ENCODE measurements at places on chromosomes 16 and 17. TPM values are rescaled to one million over a fixed set of nuclear protein-coding genes. Genes with fewer than 3 reads are reported as not detected.
A peak's percentile ranks its signal among the peaks of the same experiment; 100 is the strongest.

EXOC7 gene
- total RNA-seq, result 205 TPM

FLCN gene
- 38.7 TPM for total RNA-seq

BCL6B gene
- total RNA-seq, result 0.41 TPM

OR2C1 gene
- 0.16 TPM for total RNA-seq

ADORA2B gene
- 0.98 TPM for total RNA-seq

TMC7 gene
- 3.9 TPM for total RNA-seq

LGALS9B gene
- total RNA-seq, result not detected

PPP1R27 gene
- not detected for total RNA-seq

EVPL gene
- not detected for total RNA-seq

RPH3AL gene
- total RNA-seq, result 2.1 TPM

FLYWCH2 gene
- 32.3 TPM for total RNA-seq

KRTAP9-8 gene
- not detected for total RNA-seq

ACE gene
- total RNA-seq, result 0.61 TPM

NPW gene
- total RNA-seq, result 1.3 TPM

CEMP1 gene
- total RNA-seq, result not detected

IL34 gene
- 0.16 TPM for total RNA-seq

ESRP2 gene
- 0.09 TPM for total RNA-seq

SLC7A5 gene
- 40.5 TPM for total RNA-seq

TRIM16 gene
- 34.8 TPM for total RNA-seq

DNA sequence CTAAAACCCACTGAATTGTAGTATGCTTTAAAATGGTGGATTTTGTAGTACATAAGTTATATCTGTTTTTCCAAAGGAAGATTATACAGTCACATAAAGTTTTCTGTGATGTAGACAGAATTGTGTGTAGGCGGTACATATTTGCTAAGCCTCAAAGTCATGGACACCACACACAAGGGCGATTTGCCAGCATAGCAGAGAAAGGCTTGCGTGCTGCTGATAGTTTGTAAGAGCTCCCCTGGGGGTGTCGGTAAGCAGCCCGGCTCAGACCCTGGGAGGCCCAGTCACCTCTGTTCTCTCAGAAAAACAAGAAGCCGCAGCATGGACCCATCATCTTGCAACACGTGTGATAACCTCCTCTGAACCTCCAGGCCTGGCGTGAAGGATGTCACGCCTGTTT, 38.3 kb upstream of the AKTIP start:
- no peak for DNase-seq

GRCh38 chr16:89049484-89050118, 44.1 kb upstream of the ACSF3 start:
- no peak for DNase-seq

DNA sequence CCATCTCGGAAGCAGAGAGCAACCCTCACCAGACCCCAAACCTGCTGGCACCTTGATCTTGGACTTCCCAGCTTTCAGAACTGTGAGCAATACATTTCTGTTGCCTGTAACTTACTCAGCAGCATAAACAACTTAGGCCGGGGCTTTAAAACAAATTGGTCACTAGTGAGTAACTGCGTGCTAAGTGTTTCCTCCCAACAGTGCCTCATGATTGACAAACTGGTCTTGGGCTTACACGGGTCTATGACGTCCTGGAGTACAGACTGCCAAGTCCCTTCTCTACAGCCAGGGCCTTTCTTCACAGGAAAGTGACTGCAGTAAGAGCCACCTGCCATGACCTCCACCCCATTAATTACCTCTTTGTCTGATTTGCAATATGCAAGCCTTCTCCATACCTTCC, 136.7 kb downstream of the XYLT1 start:
- no peak for DNase-seq

GRCh38 chr17:50508573-50509460, 578 bp downstream of the MYCBPAP start:
- no peak for DNase-seq

GRCh38 chr17:46818316-46818928, at the start of gene WNT3:
WNT3 (minus strand) TSS chr17:46818692; CDS start chr17:46818597, 95 bp downstream.
- no peak for DNase-seq

DNA sequence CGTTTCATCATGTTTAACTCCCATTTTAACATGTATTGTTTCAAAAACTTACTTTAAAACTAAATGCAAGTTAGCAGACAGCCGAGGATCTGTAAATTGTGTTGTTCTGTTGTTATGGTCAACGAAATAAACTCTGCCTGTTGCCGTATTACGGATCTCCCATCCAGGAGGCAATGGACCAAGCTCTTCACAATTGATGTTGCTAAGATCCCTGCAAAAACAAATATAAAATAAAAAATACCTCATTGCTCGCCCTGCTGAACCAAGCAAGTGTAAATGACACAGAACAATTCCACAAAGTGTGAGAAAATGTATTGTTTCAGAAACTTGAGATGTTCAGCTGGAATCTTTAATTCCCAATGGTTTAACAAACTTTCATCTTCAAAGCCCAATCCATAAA, 65.0 kb downstream of the CEP95 start:
- DNase-seq, result no peak

DNA sequence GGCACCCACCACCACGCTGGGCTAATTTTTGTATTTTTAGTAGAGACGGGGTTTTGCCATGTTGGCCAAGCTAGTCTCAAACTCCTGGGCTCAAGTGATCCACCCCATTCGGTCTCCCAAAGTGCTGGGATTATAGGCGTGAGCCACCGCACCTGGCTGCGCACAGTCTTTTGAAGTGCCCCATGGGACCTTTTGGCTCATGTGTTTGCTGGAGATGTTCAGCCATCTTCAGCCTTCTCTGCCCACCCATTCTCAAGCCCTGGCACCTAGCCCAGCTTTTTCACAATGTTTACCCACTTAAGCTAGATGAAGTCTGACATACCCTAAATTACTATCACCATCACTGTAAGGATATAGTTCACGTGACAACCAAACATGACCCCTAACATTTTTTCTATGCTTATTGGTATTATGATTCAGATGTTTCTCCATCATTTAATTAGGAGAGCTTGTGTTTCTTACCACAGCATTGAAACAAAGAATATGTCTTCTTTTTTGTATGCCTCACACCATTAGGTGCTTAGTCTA, 32.3 kb downstream of the PECAM1 start:
- DNase-seq, result no peak

DNA sequence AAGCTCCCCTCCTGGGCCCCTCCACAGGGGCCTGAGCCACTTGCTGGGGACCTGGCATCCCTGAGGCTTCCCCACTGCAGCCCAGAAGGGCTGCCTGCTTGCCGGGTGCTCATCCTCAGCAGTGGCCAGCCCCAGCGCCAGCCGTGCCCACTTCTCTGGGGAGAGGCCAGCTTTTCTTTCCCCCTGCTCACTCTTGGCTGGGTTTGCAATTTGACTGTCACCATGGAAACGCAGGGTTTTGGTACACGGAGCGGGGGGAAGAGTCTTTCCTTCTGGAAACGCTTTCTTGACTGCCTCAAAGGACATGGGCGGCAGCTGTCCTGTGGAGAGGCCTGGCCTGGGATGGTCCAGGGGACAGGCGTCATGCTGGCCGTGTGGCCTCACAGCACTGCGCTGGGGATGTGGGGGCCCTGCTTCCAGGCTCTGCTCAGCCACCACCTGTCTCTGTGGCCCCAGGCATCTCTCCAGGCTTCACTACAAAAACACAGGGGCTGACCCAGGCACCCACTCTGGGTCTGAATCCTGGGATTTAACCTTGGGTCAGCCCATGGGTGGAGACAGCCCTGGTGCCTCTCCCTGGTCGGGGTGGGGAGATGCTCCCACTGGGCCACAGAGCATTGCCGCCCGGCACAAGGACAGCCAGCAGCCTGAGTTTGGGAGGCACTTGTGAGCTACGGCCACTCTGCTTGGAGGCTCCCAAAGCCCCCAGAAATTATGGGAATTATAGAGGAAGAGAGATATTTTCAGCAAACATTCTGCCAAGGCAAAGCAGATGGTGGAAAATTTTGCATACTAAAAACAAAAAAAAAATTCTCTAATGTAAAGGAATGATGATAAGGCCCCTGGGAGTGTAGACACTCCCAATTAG, 45.9 kb upstream of the DOC2B start:
- DNase-seq, result no peak

GRCh38 chr17:82495844-82496528, 23.5 kb upstream of the FOXK2 start:
- DNase-seq, result no peak

- no peak for DNase-seq
These were observed 95.5 kb upstream of the ZNF469 start for GRCh38 chr16:88287219-88287618.

DNA sequence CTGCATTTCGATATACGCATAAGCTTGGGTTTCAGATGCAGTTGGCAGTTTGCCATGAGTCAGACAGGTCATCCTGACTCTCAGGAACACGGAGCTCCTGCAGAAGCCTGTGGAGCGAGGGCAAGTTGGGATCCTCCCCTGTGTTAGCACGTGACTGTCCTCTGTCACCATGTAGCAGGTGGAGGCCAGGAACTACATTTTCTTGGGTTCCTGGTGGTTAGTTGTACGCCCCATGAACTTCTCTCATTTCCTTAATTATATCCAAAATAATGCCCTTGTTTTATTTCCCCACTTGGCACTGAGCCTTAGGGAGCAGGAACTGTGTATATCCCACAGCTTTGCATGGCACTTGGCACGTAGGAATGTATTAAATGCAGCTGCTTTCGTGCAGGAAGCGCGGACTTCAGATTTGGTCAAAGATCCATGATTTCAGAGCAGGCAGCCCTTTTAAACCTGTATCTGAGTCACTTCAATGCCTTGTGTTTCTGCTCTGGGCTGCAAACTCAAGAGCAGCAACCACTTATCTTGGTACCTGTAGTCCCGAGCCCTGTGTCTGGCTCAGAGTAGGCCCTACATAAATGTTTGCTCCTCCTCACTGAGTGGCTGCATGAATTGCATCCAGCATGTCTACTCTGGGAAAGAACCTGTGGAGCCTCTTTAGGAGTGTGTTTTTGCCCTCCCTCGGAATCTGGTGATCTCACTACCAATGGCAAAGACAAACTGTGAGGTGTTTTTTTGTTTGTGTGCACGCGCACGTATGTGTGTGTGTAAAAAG, 428.4 kb downstream of the MAF start:
- no peak for DNase-seq

GRCh38 chr16:24728891-24729242, 584 bp upstream of the TNRC6A start:
- no peak for DNase-seq

- DNase-seq, result no peak
These were observed 30.7 kb upstream of the ICAM2 start for GRCh38 chr17:64051153-64051552.

GRCh38 chr16:2507052-2507659, 6.6 kb upstream of the ATP6V0C start:
- DNase-seq, result no peak

- DNase-seq, result peak; percentile 62
These were observed 14.4 kb downstream of the GUCY2D start for GRCh38 chr17:8016632-8017424.

DNA sequence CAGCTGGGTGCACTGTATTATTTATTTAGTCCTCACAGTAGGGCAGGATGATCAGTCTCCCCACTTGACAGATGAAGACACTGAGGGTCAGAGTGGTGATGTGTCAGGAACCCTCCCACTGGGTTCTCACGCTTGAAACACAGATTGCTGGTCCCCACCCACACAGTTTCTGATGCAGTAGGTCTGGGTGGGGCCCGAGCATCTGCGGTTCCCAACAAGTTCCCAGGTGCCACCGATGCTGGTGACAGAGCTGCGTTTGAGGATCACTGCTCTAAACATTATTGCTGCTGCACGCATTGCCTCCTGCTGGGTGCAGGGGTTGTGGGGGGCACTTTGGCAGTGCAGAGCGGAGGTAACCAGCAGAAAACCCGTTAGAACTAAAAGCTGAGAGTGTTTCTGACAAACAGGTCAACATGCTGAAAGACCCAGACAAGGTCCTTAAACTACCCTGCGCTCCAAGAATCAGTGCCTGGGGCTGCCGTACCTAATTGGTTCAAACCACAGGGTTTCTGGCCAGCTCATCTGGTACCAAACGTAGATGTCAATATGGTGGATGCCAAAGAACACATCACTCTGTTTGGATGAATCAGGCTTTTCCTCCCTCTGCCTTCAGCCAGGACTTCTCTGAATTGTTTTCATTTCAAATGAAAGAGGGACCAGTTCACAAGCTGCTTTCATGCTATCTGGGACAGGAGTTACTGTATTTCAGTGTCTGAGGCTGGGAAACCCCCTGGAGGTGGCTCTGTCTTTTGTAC, 76.0 kb downstream of the ABCC1 start:
- no peak for DNase-seq

DNA sequence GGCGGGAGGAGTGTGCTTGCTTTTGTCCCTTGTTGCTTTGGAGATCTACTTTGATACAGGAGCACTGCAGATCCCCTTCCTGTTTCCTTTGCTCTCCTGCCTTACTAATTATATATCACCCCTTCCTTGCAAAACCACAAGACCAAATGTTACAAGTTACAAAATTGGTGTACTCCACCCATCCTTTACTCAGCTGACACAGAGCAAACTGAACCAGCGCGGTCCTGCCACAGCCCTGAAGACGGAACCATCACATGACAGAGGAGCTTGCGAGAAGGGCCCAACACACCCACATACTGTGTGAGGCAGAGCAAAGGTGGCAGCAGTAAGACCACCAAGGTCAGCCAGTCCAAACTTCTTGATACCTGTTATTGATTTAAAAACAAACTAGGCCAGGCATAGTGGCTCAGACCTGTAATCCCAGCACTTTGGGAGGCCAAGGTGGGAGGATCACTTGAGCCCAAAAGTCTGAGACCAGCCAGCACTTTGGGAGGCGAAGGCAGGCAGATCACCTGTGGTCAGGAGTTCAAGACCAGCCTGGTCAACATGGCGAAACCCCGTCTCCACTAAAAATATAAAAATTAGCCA, 33.2 kb downstream of the CYTH1 start:
- DNase-seq, result no peak

DNA sequence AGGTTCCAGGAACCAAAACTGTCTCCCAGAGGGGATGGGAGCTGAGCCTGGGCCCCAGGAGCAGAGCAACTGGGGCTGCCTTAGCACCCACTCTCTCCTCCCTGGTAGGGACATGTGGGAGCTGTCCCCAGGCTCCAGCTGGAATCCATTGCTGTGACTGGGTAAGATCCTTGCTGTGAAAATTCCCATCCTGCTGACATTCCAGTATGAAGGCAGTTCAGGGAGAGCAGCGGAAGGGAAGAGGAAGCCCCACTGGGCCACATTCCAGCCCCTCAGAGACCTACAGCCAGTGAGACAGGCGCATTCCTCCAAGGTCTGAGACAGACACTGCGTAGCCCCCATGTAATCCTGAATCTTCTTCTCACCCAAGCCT, 24.2 kb downstream of the MYO18A start:
- no peak for DNase-seq

DNA sequence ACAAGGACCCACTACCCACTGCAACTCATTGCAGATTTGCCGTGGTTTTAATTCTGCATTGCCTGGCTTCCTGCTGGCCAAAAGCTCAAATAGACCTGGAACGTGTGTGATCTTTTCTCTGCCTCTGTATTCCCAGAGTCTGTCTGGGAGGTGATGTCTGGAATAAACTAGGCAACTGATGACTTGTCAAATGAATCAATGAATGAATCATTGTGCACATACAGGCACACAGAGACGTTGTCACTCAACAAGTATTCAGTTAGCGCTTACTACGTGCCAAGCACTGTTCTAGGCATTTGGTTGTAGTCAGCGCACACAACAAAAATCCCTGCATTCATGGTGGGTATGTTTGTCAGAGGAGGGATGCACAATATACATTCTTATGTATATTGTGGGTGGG, 8.9 kb downstream of the TMEM132E start:
- DNase-seq, result no peak
